Epithelial cell of proximal tubule (primary cell): ENCODE measurements at places on chromosomes 11 and 22. TPM values are rescaled to one million over a fixed set of nuclear protein-coding genes. Genes with fewer than 3 reads are reported as not detected.
A peak's percentile ranks its signal among the peaks of the same experiment; 100 is the strongest.

GRCh38 chr11:120547811-120548681 lies 36.5 kb downstream of the GRIK4 start:
- peak; percentile 84 for DNase-seq

The PARVA gene
- total RNA-seq = 30.2 and 32.6 TPM in 2 replicates

DNA sequence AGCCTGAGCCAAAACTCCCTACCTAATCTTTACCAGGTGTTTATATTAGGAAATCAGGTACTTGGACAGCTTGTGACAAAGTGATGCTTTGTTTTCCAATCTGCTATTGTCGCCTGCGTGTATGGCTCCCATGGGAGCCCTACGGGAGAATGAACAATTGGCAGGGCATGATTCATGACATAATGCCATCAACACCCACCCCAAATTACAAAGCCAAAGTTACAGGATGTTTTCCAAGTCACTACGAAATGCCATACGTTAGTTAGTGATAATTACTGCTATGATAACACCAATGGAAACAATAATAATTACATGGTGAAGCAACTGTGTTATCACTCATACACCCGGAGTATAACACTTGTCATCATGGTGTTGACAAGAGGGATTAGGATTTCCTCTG lies 226.4 kb downstream of the FAM181B start:
- DNase-seq = no peak

The XPNPEP3 gene
- 7.1 and 9.1 TPM in 2 replicates for total RNA-seq

GRCh38 chr22:48702573-48703264 lies 1125.0 kb downstream of the BRD1 start:
- no peak for DNase-seq

- DNase-seq = no peak
Measured at GRCh38 chr22:24338726-24339451, 68.3 kb downstream of the SPECC1L start.

GRCh38 chr11:61963282-61964057 lies 4.0 kb downstream of the FTH1 start:
- no peak for DNase-seq

DNA sequence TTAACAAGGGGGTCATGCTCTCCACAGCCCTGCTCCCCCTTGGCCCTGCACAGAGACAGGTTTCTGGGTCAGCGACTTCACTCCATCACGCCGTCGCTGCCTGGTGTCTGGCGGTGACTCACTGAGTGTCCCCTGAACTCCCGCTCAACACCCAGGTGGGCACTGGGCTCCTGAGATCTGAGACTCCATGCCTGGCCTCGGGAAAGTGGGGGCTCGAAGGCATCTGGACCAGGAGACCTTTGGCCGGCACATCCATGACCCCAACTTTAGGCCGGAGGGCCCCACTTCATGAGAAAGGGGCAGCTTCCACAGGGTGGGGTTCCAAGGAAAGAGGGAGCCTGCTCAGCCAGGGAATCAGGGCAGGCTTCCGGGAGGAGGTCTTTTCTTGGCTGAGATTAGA lies 79.3 kb upstream of the PRR5 start:
- no peak for DNase-seq

GRCh38 chr11:94557421-94557820 lies 9.7 kb upstream of the PIWIL4 start:
- no peak for DNase-seq

DNA sequence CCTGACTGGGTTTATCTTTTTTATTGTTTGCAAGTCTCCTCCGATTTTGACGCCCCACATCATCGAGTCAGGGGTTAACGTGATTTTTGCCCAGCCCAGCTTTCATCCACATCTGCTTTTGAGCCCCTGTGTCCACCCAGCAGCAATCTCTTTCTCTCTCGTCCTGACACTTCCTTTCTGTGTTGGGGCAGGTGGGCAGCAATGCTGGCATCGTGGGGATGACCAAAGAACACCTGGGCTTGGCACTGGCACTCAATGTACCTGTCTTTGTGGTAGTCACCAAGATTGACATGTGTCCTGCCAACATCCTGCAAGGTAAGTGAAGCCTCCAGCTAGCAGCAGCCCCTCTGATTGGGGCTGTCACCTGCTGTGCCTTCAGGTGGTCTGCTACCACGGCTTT lies 15.8 kb downstream of the GTPBP1 start:
- DNase-seq = no peak

The TESMIN gene
- 7.5 and 8.2 TPM in 2 replicates for total RNA-seq

The RTN4R gene
- 12.1 and 18.6 TPM in 2 replicates for total RNA-seq

The CALCA gene
- total RNA-seq = 0.29 TPM in 1 of 2 replicates, not detected in the other

GRCh38 chr11:71466358-71466757 lies 13.4 kb downstream of the NADSYN1 start:
- DNase-seq = no peak

GRCh38 chr11:116234989-116235568 lies 537.7 kb downstream of the BUD13 start:
- no peak for DNase-seq

The SMTNL1 gene
- total RNA-seq = not detected in 2 replicates

DNA sequence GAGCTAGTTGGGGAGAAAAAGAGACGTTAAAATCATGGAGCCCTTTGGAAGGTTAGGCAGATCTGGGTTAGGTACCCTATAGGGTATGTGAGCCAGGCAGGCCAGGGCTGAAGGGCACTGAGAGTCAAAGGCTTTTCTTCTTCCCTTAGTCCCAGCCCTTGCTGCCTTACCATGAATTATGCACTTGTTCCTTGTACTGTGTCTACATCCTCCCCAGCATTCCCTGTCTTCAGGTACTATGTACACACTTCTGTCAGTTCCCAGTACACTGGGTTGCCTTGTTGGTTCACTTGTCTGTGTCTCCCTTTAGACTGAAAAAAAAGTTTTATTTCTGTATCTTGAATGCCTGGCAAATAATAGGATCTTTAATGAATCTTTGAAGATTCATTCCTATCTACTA lies 16.9 kb downstream of the RNF185 start:
- DNase-seq = no peak

DNA sequence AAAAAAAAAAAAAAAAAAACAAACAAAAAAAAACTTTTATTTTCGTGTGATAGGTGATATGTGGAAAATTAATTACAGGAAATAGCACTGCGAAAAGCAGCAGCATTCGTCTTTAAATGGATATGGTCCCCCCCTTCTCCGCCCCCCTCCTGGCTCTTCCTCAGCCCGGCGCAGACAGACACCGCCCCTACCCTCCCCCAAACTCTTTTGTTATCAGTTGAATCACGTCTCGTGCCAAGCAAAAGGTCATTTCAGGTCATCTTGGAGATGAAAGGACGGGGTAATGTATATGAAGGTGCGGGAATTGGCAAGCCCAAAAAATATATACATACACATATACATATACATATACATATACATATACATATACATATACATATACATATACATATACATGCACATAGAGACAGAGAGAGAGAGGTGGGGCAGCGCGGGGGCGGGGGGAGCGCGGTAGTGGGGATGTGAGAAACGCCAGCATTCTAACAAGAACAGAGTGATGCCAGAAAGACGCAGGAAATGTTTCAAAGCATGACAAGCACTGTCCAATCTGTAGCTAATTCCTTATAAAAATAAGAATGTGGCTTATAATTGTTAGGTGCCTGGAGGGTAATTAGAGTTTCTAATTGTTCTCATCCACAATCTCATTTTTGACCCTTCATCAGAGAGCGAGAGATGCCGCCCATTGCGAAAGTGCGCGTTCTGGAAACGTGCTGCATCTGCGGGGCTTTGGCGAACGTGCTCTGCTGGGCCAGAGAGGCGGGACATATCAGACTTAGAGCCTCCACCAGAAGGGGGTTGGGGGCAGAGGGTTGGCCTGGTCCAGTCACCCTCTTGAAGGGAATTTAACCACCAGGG lies 214.5 kb upstream of the UBASH3B start:
- no peak for DNase-seq

The OR5F1 gene
- not detected in 2 replicates for total RNA-seq

The MLC1 gene
- total RNA-seq = not detected in 2 replicates

The PIWIL4 gene
- 0.22 and 1.2 TPM in 2 replicates for total RNA-seq

DNA sequence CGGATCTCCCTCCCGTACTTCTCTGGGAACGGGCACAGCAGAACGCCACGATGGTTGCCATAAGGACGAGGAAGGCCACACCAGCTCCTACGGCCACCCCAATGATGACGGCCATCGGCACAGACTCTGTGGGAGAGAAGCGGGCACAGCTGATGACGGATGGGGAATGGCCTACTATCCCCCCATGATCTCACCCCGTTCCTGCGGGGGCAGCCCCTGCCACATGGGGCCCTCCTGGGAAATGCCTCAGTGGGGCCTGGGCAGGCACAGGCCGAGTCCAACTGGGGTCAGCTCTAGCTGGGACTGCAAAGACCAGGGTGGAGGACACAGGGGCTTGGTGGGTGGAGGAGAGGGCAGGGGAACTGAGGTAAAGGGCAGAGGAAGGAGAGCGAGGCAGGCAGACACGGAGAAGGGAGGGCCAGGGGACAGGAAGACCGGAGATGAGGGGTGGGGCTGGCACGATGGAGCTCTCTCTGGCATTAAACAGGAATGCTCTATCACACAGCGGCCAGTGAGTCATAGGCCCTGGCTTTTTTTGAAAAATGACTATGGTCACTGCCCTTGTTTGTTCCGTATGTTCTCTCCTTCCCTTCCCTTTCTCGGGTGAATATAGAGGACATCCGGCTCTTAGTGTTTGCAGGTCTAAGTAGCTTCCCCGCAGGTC lies 76.0 kb downstream of the ST3GAL4 start:
- no peak for DNase-seq

DNA sequence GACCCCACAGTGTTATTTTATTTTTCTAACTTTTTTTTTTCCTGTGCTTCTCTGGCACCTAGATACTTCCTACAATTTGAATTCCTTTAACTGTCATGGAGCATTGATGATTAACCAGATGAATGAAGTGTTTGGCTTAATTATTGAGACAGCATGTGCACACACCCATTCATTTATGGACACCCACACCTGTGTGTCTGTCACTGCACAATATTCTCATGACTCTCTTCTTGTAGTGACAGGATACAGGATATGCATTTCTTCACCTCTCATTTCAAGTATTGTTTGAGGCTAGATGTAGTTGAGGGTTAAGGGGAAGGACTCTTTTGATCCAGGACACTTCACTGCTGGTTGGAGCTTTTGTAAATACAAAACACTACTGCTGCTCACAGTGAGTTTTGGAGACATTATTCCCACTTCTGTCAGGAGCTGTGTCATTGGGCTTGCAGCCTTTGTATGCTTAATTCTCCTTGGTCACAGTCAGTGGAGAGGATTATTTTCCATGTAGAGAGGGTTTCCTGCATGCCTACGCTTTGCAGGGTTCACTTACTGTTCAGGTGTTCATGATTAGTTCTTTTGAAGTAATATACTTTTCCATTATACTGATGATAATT lies 33.5 kb downstream of the SPECC1L start:
- peak; percentile 38 for DNase-seq

- no peak for DNase-seq
Measured at GRCh38 chr11:78560826-78561484, 13.7 kb downstream of the NARS2 start.

- DNase-seq = no peak
Measured at GRCh38 chr11:119878990-119879389, 150.0 kb upstream of the NECTIN1 start.

GRCh38 chr11:15687342-15687741 lies 572.6 kb downstream of the INSC start:
- DNase-seq = no peak

DNA sequence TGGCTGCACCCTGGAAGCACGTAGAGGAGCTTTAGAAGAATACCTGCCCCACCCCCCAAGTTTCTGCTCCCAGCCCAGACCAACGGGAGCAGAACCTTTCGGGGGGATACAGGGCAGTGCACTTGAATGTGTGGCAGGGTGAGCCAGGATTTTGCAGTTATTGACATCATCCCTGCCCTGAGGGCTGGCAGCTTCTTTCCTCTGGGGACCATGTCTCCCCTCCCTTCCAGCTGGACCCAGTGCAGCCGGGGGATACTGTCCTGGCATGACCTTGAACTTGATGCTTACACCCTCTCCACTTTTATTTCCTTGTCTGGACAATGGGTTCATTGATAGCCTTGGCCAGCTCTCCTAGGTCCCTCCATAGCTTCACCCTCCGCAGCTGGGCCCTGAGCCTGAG lies 4.1 kb upstream of the CABP7 start:
- no peak for DNase-seq

DNA sequence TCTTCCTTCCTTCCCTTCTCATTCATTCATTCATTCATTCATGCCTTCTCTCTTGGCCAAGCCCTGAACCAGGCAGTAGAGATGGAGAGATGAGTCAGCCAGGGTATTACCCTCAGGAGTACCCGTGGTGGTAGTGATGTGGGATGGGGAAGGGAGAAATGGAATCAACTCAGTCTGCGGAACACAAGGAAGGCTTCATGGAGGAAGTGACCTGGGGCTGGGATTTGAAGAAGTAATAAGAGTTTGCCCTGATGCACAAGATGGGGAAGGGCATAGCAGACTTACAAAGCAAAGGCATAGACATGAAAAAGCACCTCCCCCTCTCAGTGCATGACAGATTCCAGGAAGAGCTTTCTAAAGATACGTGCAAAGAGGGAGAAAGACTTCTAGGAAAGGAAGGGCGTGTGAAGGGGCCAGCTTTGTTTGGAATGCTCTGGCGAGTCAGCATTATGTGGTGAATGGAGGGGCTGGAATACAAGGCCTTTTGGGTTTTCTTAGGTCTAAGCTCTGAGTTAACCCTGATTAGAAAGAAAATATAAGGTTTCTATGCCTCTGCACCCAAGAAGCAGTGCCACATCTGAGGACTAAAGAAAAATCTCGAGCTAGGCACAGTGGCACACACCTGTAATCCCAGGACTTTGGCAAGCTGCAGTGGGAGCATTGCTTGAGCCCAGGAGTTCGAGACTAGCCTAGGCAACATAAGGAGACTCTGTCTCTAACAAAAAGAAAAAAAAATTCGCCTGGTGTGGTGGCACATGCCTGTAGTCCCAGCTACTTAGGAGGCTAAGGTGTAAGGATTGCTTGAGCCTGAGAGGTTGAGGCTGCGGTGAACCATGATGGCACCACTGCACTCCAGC lies 36.4 kb upstream of the ACER3 start:
- DNase-seq = no peak

The MYOD1 gene
- not detected in 2 replicates for total RNA-seq

- DNase-seq = no peak
Measured at GRCh38 chr11:124536520-124536919, 6.9 kb downstream of the OR8B12 start.

DNA sequence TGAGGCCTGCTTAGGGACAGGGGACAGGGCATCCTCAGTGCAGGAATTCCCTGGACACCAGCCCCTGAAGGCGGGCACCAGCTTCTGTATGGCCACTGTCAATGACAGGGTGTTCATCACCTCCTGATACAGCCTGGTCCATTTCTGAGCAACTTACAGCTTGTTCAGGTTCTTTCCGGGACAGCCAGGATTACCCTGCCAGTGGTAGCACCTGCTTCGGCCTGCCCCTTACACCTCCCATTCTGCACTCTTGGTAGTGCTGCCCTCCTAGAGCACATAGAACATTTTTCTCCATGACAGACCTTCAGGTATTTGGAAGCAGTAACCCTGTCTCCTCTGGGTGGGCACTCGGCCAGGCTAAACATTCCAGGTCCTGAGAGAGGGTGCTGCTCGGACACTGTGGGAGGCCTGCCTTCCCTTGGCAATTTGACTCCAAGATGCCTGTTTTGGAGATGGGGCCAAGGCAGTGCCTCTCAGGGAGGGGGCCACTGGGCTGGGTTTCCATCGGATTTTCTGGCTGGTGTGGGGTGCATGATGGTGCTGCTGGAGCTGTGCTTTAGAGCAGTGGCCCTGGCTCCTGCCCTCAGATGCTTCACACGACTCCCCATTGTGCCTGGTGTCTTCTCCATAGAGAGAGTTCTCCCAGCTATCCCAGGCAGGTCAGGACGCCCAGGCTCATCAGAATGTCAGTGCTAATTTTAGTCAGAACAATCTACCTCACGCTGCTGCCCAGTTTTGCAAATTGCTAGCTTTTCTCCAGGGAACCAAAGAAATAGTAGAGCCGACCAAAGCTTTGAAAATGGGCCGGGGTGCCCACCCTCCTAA lies 1.2 kb downstream of the GAL3ST3 start:
- DNase-seq = no peak

- no peak for DNase-seq
Measured at GRCh38 chr11:2513441-2513840, 68.6 kb downstream of the KCNQ1 start.
